CD14-positive monocyte (primary cell): ENCODE measurements at places on chromosomes 7 and 10. TPM values are rescaled to one million over a fixed set of nuclear protein-coding genes. Genes with fewer than 3 reads are reported as not detected.

The MKI67 gene
- polyA plus RNA-seq = 0.02 TPM

The PLEKHS1 gene
- 0.08 TPM in 1 of 2 replicates, not detected in the other for polyA plus RNA-seq

The SH2B2 gene
- polyA plus RNA-seq = 26.3 and 37.3 TPM in 2 replicates

The IRF5 gene
- polyA plus RNA-seq = 170 TPM

The DNA2 gene
- polyA plus RNA-seq = 0.18 TPM

The HABP2 gene
- not detected for polyA plus RNA-seq

The NUP205 gene
- 10.9 TPM for polyA plus RNA-seq

The CFAP70 gene
- 0.13 TPM for polyA plus RNA-seq

The TMEM196 gene
- not detected for polyA plus RNA-seq

The NKX1-2 gene
- not detected in 2 replicates for polyA plus RNA-seq

DNA sequence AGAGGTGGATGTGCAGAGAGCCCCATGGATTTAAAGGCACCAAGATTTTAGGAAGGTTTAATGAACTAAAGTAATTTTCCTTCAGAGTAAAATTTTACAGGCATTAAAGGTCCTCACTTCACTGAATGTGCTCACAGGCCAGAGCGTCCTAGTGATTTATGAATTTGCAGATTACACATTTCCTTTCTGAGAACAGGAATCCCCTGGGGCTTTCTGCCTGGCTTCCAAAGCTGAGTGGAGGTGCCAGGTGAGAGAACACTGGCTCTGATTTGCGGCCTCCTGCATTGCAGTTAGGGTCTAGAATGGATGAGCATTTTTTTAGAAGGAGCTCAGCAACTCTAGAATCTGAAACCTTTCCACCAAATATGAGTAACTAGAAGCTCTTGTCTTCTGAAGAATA, 194.3 kb downstream of the SORCS3 start:
- H3K36me3 ChIP-seq = no peaks in the 10 kb centered on the region
- H3K4me1 ChIP-seq = no peaks in the 10 kb centered on the region
- no peak for DNase-seq
- no peak overlapping the region for H3K27ac ChIP-seq
- no peaks in the 10 kb centered on the region for H3K27me3 ChIP-seq

- no peak overlapping the region for H3K4me3 ChIP-seq
- no peaks in the 10 kb centered on the region for H3K4me1 ChIP-seq
- H3K27me3 ChIP-seq = no peaks in the 10 kb centered on the region
- H3K27ac ChIP-seq = no peak overlapping the region
- DNase-seq = no peak
- H3K36me3 ChIP-seq = peaks cover 12% of the 10 kb centered on the region
Observed at GRCh38 chr7:27779873-27780272, 39.9 kb downstream of the TAX1BP1 start.

GRCh38 chr10:60819271-60819670, 41.0 kb downstream of the CDK1 start:
- no peaks in the 10 kb centered on the region for H3K4me1 ChIP-seq
- no peak overlapping the region for H3K27ac ChIP-seq
- H3K36me3 ChIP-seq = no peaks in the 10 kb centered on the region
- no peaks in the 10 kb centered on the region for H3K27me3 ChIP-seq

DNA sequence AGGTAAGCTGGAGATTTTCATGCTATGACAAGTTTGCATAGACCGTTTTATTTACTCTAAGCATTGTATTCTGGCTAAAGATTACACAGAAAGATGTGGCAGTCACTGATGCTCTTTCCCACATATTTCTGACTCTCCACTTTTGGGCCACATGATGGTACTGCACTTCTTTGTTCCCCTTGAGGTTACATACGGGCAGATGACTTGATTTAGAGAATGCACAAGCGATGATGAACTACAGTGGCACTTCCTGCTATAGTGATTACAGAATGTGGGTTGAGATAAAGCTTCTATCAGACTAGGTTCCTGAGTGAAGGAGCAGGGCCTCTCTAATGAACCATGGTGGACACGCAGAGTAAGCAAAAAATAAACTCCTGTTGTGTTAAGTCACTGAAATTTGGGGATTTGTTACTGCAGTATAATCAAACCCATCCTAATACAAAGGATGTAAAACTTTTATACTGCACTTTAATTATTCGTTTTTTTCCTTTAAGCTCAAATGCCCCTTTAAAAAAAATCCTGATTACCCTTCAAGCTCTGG, 177.9 kb downstream of the TAX1BP1 start:
- H3K4me1 ChIP-seq = no peaks in the 10 kb centered on the region
- DNase-seq = no peak
- no peaks in the 10 kb centered on the region for H3K27me3 ChIP-seq
- H3K4me3 ChIP-seq = no peak overlapping the region
- H3K36me3 ChIP-seq = peaks cover 6% of the 10 kb centered on the region
- H3K27ac ChIP-seq = no peak overlapping the region

- no peaks in the 10 kb centered on the region for H3K4me1 ChIP-seq
- H3K4me3 ChIP-seq = no peak overlapping the region
- DNase-seq = no peak
- H3K36me3 ChIP-seq = no peaks in the 10 kb centered on the region
- no peak overlapping the region for H3K27ac ChIP-seq
- H3K27me3 ChIP-seq = no peaks in the 10 kb centered on the region
Observed at GRCh38 chr7:21135437-21135836, 292.4 kb upstream of the SP4 start.

DNA sequence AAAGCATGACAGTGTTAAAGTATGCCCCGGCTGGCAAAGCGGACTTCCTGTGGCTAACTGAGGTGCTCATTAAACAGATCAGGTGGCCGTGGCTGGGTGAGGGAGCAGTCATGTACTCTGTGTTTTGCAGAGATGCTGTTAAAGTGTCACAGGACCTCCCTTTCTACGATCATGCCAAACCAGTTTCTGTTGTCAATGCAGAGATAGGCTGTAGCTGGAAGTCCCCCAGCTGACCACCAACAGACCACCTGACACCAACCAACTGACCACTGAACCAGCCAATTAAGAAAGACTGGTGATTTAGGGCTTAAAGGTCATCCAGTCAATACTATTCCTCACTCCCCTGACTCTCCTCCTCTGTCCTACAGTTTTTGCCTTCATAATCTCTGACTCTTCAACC, 431.1 kb upstream of the LRGUK start:
- no peak overlapping the region for H3K4me3 ChIP-seq
- H3K4me1 ChIP-seq = no peaks in the 10 kb centered on the region
- no peaks in the 10 kb centered on the region for H3K27me3 ChIP-seq

DNA sequence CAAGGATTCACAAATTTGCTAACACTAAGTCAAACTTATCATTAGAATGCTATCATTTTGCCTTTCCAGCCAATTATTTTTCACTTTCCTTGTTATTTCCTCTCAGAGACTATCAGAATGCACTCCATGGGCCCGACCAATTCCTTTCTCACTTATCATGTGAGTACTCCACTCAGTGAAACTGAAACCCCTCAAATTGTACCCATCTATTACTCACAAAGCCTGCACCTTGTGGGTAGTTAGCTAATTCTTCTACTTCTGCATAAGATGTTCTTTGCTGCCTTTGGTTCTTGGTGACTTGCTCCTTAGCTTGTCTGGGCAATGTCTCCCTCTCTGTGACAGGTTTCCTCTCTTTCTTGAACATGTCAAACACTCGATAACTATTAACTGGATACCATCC, 35.2 kb upstream of the MBL2 start:
- no peaks in the 10 kb centered on the region for H3K36me3 ChIP-seq
- no peaks in the 10 kb centered on the region for H3K27me3 ChIP-seq

DNA sequence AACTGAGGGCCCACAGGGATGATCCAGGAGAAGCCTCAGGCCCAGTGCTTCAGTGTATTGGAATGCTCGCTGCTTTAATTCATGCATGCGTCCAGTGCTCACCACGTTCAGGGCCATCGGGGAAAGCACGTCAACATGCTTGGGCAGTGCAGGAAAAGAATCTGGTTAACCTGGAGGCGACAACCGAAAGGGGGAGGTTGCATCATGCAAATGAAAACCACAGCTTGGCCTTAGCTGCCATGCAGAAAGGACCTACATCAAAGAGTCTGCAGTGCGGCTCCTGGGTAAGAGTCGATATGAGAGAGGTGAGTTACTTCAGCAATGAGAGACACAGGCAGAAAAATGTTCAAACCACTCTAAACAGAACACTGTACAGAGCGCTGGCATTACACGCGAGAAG, 440.1 kb downstream of the KCNMA1 start:
- no peak for DNase-seq
- H3K4me1 ChIP-seq = no peaks in the 10 kb centered on the region
- H3K27me3 ChIP-seq = no peaks in the 10 kb centered on the region
- H3K27ac ChIP-seq = no peak overlapping the region
- H3K4me3 ChIP-seq = no peak overlapping the region

DNA sequence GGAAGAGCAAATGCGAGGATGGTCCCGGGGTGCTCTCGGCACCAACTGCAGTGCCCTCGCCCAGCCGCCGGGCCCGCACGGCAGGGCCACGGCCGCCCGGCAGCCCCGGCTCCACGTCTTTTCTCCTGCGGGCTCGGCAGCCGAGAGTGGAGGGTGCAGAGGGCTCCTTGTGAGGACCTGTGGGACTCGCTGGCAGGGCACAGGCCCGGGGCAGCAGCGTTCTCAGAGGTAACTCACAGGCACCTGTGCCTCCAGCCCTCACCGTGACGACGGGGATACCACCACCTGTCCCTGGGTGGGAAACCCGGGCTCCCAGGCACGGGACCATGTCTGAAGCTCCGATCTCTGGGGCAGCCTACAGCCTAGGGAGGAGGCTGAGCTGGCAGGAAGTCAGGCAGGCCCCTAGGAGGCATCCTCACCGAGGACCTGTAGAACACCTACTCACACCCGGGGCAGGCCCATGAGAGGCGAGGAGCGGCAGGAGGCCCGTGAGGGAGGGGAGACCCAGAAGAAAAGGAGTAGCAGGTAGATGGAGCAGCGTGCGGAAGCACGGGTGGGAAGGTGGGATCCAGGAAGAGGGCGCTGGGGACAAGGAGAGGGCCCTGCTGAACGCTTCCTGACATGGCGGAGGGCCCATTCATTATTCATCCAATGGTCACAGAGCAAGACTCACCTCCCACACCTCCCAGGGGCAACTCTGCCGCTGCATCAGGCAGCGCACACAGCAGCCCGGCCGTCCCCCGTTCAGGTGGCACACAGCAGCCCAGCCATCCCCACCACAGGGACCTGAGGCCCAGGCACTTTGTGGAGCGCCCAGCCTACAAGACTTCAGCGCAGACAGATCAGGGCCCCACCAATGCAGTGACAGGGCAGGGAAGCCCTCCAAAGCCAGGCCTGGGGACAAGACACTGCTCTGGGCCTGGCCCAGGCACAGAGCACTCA, 244.9 kb downstream of the MAD1L1 start:
- H3K27ac ChIP-seq = no peak overlapping the region
- no peaks in the 10 kb centered on the region for H3K27me3 ChIP-seq
- no peak for DNase-seq
- no peak overlapping the region for H3K4me3 ChIP-seq
- H3K4me1 ChIP-seq = no peaks in the 10 kb centered on the region
- H3K36me3 ChIP-seq = no peaks in the 10 kb centered on the region

DNA sequence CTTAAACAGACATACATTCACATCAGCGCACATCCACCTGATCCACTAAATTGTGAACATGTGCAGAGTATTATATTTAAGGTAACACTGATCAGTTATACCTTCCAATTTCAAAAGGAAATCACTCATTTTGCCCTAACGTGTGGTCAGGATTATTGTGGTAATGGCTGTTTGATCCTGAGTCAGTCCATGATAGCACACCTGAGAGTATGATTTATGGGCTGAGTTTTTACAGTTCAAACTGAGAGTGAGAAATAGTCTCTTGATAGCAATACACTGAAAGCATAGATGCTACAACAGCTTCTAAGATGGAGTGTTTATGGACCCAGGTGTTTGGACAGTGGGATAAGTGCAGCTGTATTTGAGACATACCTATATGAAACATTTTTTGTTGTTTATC, 96.7 kb downstream of the KIF20B start:
- H3K27ac ChIP-seq = no peak overlapping the region
- no peak overlapping the region for H3K4me3 ChIP-seq
- DNase-seq = no peak

DNA sequence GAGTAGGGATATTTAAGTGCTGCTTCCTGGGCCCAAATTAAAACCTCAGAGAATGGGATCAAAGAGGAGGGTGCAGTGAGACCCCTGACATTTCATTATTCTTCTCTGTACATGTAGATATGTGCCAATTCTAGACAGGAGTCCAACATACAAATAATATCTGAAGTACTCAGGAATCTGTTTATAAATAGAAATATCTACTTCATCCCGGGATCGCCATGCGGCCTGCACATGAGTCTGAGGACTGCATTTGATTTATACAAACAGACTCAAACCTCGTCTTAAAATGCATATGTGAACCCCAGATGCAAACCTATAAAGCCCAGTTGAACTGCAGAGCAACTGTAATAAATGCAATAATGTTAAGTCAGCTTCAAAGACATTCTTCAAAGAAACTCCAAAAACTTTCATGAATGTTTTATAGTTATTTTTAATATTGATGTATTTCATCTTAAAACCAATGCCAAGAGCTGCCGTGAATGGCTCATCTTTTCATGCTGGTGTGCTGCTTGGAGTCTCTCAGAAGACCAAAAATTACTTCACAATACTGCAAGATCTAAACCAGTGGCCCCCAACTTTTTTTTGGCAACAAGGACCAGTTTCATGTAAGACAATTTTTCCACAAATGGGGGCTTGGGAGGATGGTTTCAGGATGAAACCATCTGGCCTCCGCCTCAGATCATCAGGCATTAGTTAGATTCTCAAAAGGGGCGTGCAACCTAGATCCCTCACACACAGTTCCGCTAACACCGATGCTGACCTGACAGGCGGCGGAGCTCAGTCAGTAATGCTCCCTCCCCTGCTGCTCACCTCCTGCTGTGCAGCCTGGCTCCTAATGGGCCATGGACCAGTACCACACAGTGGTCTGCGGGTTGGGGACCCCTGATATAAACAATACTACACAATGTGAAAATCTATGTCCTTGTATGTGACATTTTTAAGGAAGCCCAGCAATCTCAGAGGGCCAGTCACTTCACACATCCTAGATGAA, 166.9 kb downstream of the PARD3 start:
- DNase-seq = no peak
- no peak overlapping the region for H3K27ac ChIP-seq
- H3K36me3 ChIP-seq = no peaks in the 10 kb centered on the region
- no peaks in the 10 kb centered on the region for H3K27me3 ChIP-seq
- H3K4me1 ChIP-seq = no peaks in the 10 kb centered on the region

DNA sequence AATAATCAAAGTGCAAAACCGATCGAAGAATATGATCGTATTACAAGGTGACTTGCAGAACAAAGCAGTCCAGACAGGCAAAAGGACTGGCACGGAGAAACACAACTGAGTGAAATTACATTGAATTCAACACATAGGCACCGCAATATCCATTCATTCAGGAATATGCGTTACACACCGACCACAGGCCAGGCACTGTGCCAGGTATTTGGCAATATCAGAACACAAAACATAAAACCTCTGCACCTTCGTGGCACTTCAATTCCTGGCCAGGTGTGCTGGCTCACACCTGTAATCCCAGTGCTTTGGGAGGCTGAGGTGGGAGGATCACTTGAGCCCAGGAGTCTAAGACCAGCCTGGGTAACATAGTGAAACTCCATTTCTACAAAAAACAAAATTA, 187.9 kb downstream of the DIP2C start:
- H3K36me3 ChIP-seq = no peaks in the 10 kb centered on the region
- no peak overlapping the region for H3K4me3 ChIP-seq
- H3K27ac ChIP-seq = no peak overlapping the region
- no peak for DNase-seq
- peaks cover 15% of the 10 kb centered on the region for H3K27me3 ChIP-seq
- H3K4me1 ChIP-seq = no peaks in the 10 kb centered on the region
